ENCODE measurements at places on chromosomes 1 and 21. TPM values are rescaled to one million over a fixed set of nuclear protein-coding genes. Genes with fewer than 3 reads are reported as not detected.

CAMK2N1 gene
- 3.0 TPM for total RNA-seq

- no peak for DNase-seq
- H3K4me1 ChIP-seq, result peaks cover 10% of the 10 kb centered on the region
- no peak overlapping the region for H3K4me3 ChIP-seq
- no peaks in the 10 kb centered on the region for H3K27me3 ChIP-seq
- no peak overlapping the region for H3K27ac ChIP-seq
Measured at GRCh38 chr21:45472445-45473365, 67.7 kb downstream of the COL18A1 start.

- H3K36me3 ChIP-seq, result peaks cover 37% of the 10 kb centered on the region
- no peak overlapping the region for H3K4me3 ChIP-seq
- no peaks in the 10 kb centered on the region for H3K27me3 ChIP-seq
- no peak overlapping the region for H3K27ac ChIP-seq
Measured at GRCh38 chr21:36347962-36348328, 27.9 kb downstream of the MORC3 start.

BNIPL gene
- total RNA-seq, result 2.8 TPM

DNA sequence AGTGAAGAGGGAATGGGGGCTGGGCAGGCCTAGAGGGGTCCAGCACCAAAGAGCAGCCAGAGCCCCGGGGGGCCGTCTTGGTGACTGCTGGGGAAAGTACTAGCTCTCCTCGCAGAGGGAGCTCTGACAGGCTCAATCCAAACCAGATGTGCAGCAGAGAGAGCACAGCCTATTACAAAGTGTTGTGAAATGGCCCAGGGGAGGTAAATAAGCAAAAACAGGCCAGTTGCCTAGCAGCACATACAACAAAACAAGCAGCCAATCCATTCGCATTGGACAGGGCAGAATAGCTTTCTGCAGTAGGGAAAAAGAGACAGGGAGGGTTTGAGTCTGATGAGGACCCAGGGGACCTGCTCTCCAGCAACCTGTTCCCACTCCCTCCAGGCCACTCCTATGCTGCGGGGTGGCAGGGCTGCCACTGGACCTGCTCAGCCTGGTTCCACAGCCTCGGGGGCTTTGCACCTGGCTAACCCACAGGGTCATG lies 239.6 kb upstream of the FGGY start:
- peaks cover 2% of the 10 kb centered on the region for H3K36me3 ChIP-seq
- no peak overlapping the region for H3K4me3 ChIP-seq
- H3K4me1 ChIP-seq, result peaks cover 5% of the 10 kb centered on the region
- no peak for DNase-seq
- H3K27ac ChIP-seq, result no peak overlapping the region

DNA sequence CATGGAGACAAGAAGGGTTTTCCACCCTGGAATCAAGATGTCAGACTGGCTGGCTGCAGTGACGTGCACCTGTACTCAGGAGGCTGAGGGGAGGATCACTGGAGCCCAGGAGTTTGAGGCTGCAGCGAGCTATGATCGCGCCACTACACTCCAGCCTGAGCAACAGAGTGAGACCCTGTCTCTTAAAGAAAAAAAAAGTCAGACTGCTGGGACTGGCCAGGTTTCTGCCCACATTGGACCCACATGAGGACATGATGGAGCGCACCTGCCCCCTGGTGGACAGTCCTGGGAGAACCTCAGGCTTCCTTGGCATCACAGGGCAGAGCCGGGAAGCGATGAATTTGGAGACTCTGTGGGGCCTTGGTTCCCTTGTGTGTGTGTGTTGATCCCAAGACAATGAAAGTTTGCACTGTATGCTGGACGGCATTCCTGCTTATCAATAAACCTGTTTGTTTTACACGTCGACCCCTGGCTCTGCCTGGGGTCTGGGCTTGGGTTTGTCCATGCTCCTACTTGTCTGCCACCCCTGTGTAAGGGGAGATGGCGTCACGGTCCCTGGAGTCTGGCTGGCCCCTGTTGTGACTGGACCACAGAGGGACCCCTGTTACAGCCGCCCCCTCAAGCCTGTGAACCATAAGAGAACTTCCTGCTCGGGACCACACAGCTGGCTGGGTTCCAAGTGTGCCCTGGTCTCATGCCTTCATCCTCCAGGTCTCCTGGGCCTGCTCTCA lies 20.9 kb upstream of the VPS13D start:
- H3K36me3 ChIP-seq, result peaks cover 25% of the 10 kb centered on the region
- H3K27ac ChIP-seq, result peak overlapping the region; percentile 74
- H3K4me3 ChIP-seq, result no peak overlapping the region
- peak; percentile 86 for DNase-seq
- peaks cover 39% of the 10 kb centered on the region for H3K4me1 ChIP-seq

GRCh38 chr1:47547753-47548573 lies 110.1 kb downstream of the FOXD2 start:
- peaks cover 7% of the 10 kb centered on the region for H3K27me3 ChIP-seq
- no peaks in the 10 kb centered on the region for H3K36me3 ChIP-seq
- no peak overlapping the region for H3K4me3 ChIP-seq
- no peak overlapping the region for H3K27ac ChIP-seq

PLA2G4A gene
- total RNA-seq, result 0.28 TPM

Data from activated naive CD8-positive, alpha-beta T cell treated with anti-CD3 and anti-CD28 coated beads, Interleukin-2, amount 10 ng/mL, durations not matched to agents 7 days and 5 days (primary cell).